ENCODE measurements at places on chromosomes 11 and 22. TPM values are rescaled to one million over a fixed set of nuclear protein-coding genes. Genes with fewer than 3 reads are reported as not detected.

The IL17REL gene
- 0.26 TPM for total RNA-seq

The HBE1 gene
- not detected for total RNA-seq

The SNX32 gene
- 2.6 TPM for total RNA-seq

The RIC3 gene
- total RNA-seq: 9.0 TPM

The COX8A gene
- 41.0 TPM for total RNA-seq

The OR2AG2 gene
- total RNA-seq: not detected

The DBX1 gene
- total RNA-seq: not detected

The MS4A15 gene
- total RNA-seq: not detected

The CRACR2B gene
- total RNA-seq: 0.77 TPM

The RTCB gene
- total RNA-seq: 118 TPM

The OR51B2 gene
- total RNA-seq: not detected

The C11orf58 gene
- total RNA-seq: 126 TPM

The SHISAL1 gene
- total RNA-seq: 4.7 TPM

The CHKB gene
- total RNA-seq: 72.3 TPM

The PANX3 gene
- total RNA-seq: not detected

The SLC22A8 gene
- total RNA-seq: not detected

The CRYBA4 gene
- total RNA-seq: not detected

The NPAS4 gene
- 12.6 TPM for total RNA-seq

The ANAPC15 gene
- 56.9 TPM for total RNA-seq

The DKK3 gene
- 151 TPM for total RNA-seq

The MS4A1 gene
- 0.12 TPM for total RNA-seq

The SLC5A12 gene
- not detected for total RNA-seq

The DDTL gene
- total RNA-seq: 0.48 TPM

The SYT7 gene
- 5.3 TPM for total RNA-seq

The MS4A4E gene
- total RNA-seq: not detected

The TMEM132A gene
- 47.7 TPM for total RNA-seq

The KDM4D gene
- under 0.01 TPM for total RNA-seq

The NADSYN1 gene
- 73.0 TPM for total RNA-seq

The A4GALT gene
- total RNA-seq: 100.0 TPM

The IGF2 gene
- 136 TPM for total RNA-seq

The MB gene
- total RNA-seq: not detected

The TRIM77 gene
- not detected for total RNA-seq

The BATF2 gene
- total RNA-seq: not detected

The MAP4K2 gene
- total RNA-seq: 28.1 TPM

The CACNA1I gene
- 0.15 TPM for total RNA-seq

The ARHGAP8 gene
- 4.4 TPM for total RNA-seq

The RPL27A gene
- 2,938 TPM for total RNA-seq

The SF3A1 gene
- total RNA-seq: 45.1 TPM

The CDC42EP2 gene
- total RNA-seq: 65.3 TPM

The OR10D3 gene
- total RNA-seq: not detected

The B3GAT1 gene
- not detected for total RNA-seq

The TNNI2 gene
- not detected for total RNA-seq

The LRP4 gene
- total RNA-seq: 17.4 TPM

The BACE1 gene
- total RNA-seq: 17.2 TPM

The PLAAT2 gene
- not detected for total RNA-seq

The HORMAD2 gene
- total RNA-seq: not detected

The PHETA2 gene
- 19.7 TPM for total RNA-seq

The PATE1 gene
- total RNA-seq: not detected

The DRD4 gene
- total RNA-seq: not detected

The C11orf52 gene
- 1.6 TPM for total RNA-seq
